ENCODE measurements at places on chromosomes 1 and 21.

GRCh38 chr1:115712911-115713609 lies 55.5 kb downstream of the CASQ2 start:
- DNase-seq = no peak

- no peak for DNase-seq
Observed at GRCh38 chr1:84855691-84856630, 37.0 kb downstream of the LPAR3 start.

- no peak for DNase-seq
Observed at GRCh38 chr1:186802388-186802787, 26.4 kb upstream of the PLA2G4A start.

- no peak for DNase-seq
Observed at GRCh38 chr1:154750681-154751665, 119.1 kb downstream of the KCNN3 start.

DNA sequence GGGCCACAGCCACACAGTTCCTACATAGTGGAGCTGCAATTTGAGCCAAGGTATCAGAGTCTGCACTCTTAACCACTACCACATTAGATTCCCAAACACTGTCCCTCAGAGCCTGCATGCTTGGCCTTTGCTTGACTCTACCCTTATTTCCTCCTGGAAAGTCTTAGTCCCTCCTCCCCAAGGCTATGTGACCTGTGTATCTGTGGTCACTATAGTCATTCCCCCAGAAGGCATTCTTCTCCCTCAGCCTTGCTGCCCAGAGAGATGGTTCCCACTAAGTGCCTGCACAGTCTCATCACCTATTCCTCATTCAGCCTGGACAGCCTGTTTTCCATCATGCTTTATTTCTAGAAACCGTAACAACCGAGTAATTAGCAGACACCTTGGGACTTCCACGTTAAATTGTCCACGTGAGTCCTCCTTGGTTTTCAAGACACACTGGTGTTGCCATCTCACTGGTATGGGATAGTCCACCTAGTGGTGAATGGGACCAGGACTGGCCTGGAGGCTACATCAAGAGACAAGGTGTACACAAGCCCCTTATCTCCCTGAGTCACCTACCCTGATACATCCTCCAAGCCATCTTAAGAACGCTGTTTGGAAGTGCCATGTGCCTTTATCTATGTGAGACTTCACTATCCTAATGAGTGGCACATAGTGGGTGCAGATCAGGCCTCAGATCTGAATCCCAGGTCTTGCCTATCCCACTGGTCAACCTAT lies 3.8 kb upstream of the ZNF648 start:
- no peak for DNase-seq

DNA sequence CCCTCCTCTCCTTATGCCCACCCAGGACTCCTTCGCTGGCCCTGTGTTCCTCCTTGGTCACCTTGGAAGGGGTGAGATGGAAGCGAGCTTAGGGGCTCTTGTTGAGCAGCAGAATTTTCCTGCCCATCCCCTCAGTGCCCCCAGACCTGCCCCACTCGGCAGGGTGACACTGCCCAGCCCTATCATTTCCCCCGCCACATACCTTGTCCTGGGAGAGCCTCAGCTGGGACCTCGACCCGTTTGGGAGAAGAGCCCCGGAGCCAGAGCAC lies 1.4 kb upstream of the FNDC5 start:
- no peak for DNase-seq

GRCh38 chr1:1273512-1274298 lies at the start of gene UBE2J2:
Gene UBE2J2, minus strand, starts transcription at chr1:1273854. Its CDS starts 5,862 bp downstream, at chr1:1267992.
- DNase-seq = peak; percentile 92

DNA sequence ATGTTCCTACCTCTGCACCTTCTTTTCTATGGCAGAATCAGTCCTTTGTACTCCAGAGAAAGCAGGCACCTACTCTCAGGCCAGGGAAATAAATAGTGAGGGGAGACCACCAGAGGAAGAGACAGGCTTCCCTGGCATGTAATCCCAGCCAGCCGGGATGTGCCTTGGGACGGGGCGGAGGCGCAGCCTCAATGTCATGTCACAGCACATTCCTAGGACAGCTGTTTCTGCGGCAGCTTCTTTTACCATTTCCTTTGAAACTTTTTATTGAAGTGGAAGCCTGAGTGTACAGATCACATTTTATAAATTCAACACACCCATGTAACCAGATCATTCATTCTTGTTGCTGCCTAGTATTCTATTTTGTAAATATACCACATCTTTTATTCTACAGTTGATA lies 67.9 kb upstream of the ZNF326 start:
- DNase-seq = no peak

DNA sequence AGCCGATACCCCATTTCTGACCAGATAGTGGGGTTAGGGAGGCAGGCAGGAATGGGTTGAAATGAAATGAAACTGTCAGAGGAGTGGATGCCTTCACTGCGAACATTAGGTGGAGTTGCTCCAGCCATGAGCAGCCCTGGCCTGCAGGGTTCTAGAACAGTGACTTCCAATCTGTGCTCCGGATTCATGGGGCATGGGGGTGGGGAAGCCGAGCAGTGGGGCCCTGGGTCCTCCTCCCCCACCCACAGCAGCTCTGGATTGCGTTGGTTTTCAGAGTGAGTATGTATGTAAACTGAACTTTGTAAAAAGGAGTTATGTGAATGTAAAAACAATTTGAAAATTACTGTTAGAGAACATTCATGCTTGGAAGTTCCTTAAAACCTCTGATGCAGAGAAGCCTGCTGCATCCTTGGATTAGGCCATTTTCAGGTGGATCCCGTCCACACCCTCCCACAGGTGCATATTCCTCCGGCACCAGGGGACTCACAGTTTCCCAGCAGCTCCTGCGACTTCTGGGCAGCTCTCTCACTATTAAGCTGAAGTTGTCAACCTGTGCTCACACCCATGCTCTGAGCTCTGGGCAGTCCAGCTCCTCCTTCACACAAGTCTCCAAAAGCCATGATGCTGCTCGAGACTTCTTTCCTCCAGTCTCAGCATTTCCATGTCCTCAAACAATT lies 54.4 kb upstream of the EDN2 start:
- no peak for DNase-seq

DNA sequence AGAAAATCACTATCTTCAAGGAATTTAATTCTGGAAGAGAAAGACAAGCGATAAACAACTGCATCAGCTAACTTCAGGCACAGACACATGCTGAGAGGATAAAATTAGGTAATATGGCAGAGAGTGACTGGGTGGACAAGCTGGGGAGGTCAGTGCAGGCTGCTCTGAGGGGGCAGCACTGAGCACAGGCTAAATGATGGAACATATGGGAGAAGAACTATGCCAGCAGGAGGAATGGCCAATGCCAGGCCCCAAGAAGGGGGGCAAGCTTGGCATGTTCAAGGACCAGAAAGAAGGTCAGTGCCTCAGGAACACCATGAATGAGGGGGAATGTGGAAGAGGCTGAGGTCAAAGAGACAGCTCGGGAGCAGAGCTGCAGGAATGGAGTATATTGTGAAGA lies 190.7 kb upstream of the MAP1LC3C start:
- DNase-seq = no peak

DNA sequence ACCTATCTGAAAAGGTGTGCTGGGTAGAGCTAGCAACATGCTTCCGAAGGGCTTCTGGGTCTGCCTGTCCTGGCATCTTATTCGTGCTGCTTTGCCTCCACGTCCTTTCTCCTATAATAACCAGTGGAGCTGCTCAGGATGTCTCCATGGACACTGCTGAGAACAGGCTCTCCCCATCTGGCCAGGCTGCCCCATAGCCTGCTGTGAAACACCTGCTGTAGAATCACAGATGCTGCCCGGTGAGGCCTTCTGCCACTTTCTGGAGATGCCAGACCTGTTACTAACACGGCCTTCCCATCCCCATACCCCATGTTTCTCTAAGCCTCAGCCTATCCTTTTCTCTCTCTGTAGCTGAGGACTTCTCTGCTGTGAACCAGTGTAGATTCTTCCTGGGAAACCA lies 120.5 kb downstream of the IER5 start:
- no peak for DNase-seq

DNA sequence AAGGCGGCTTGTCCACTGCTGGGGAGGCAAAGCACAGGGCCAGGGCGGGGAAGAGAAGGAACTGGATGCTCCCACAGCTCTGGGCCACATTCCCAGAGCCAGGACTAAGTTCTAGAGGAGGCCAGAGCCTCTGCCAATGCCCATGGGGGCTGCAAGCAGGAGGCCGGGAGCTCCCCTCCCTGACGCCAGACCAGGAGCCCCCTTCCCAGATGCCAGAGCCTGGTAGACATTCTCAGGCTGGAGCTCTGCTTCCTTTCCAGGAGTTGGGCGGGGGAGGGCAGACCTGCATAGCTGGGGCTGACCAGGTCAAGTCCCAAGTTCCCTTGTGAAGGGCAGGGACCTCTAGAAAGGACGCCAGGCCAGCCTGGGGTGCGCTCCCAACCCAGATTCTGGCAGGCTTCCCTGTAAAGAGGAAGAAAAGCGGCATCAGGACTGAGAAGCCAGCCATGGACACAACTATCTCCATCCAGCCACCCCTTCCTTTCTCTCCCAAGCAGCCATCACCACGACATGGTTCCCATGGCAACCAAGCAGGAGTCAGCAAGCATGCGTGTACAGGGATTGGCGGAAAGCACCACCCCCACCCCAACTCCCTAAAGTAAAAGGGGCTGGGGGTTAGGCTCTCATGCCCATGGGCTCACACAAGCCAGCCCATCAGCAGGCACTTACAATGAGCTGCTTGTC lies 13.4 kb downstream of the KIF21B start:
- DNase-seq = no peak

DNA sequence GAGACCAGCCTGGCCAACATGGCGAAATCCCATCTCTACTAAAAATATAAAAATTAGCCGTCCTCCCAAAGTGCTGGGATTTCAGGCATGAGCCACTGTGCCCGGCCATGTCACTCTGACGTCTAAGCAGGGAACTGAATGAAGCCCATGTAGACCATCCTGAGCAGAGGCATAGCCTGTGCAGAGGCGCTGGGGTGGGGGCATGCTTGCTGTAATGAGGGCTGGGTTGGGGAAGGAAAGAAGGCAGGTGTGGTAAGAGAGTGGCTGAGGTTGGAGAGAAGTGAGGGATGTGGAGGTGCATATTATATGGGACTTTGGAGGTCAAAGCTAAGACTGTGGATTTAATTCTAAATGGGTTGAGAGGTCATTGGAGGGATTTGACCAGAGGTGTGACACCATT lies 47.1 kb upstream of the SCMH1 start:
- no peak for DNase-seq

GRCh38 chr1:230288641-230289349 lies 137.3 kb downstream of the PGBD5 start:
- DNase-seq = no peak

- no peak for DNase-seq
Observed at GRCh38 chr1:100979631-100980030, 46.0 kb downstream of the DPH5 start.

DNA sequence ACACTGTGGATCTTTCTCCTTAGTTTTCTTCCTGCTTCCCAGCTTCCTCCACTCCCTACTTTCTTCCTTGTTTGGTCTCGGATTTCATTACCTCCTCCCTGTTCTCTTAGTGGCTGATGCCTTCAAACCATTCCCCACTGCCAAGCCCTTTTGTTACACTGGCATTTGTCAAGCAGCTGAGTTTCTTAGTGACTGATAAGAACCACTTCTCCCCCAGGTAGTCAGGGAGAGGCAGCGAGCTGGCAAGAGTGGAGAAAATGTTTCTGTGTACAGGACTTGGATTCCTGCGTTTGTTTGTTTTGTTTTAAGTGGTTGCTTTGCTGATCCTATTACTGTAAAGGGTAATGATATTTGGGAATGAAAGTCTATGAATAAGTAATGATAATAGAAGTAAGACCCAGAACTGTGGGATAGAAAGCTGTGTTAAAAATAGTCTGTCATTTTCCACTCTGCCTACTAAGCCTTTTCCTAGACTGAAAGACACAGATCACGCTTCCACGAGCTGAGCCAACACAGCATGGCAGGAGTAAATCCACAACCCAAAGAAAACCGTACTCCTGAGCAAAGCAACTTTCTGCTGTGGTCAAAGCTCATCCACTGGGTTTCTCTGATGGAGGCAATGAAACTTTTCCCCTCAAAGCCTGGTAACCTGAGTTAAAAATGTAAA lies 10.1 kb upstream of the SERTAD4 start:
- DNase-seq = no peak

DNA sequence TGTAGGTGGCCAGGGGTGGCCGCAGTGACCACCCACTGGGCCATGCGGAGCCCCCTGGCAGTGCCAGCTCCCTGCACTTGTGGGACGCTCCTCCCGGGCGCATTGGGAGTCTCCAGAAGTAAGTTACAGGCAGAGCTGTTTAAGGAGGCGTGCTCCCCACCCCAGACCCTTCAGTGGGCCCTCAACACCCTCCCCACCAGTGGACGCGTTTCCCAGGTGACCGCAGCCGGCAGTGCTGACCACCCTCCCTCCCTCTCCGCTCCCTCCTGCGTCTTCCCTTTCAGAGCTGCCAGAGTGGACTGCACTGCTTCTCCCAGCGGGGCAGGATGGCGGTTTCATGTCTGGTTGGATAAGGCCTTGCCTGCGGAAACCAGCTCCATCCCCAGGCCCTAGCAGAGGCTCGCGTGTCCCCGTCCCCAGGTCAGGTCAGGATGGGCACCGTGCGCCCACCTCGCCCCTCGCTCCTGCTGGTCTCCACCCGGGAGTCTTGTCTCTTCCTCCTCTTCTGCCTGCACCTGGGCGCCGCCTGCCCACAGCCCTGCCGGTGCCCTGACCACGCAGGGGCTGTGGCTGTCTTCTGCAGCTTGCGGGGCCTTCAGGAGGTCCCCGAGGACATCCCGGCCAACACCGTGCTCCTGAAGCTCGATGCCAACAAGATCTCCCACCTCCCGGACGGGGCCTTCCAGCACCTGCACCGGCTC lies 1.1 kb downstream of the LRRC3 start:
- DNase-seq = no peak

DNA sequence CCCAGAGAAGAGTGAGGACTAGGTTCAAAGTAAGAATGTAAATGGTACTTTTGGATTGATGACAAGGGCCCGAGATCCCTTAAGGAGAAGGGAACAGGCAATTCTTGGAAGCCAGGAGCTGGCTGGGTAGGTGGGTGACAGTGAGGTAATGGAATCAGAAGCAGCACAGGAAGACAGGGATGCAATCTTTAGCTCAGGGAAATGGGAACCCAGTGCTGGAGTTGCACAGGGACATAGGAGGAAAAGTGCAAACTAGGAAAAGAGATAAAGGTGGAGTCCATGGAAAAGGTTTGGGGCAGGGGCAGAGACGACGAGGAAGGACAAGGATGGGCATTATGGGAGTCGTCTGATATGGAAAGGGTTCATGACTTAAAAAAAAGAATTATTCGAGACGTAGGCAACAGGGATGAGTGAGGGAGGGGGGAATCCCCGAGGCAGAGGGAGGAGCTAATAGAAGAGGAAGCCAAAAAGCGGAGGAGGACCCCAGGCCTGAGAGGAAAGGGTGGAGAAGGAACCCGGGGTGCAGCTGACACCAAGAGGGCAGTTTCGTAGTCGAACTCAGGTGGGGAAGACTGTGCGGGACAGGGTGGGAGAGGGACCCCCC lies 495 bp downstream of the PI4KB start:
- DNase-seq = peak; percentile 41

GRCh38 chr1:36365381-36365780 lies 20.3 kb downstream of the STK40 start:
- no peak for DNase-seq

DNA sequence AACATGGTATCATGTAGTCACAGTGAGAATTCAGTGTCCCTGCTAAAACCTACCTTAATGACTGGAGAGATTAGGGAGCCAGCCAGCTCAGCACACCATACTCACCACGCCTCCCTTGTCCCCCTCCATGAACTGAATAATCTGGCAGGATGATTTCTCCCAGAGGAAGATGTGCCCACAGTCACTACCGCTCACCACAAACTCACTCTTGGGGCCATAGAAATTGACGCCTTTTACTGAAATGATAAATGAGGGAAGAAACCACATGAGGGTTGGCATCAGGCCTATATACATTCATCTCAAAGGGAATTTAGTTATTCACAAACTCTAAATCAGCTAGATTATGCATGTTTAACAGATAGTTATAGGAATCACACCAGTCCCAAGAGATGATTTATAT lies 17.4 kb downstream of the PEA15 start:
- no peak for DNase-seq
